ENCODE measurements at places on chromosomes 7 and 10.

DNA sequence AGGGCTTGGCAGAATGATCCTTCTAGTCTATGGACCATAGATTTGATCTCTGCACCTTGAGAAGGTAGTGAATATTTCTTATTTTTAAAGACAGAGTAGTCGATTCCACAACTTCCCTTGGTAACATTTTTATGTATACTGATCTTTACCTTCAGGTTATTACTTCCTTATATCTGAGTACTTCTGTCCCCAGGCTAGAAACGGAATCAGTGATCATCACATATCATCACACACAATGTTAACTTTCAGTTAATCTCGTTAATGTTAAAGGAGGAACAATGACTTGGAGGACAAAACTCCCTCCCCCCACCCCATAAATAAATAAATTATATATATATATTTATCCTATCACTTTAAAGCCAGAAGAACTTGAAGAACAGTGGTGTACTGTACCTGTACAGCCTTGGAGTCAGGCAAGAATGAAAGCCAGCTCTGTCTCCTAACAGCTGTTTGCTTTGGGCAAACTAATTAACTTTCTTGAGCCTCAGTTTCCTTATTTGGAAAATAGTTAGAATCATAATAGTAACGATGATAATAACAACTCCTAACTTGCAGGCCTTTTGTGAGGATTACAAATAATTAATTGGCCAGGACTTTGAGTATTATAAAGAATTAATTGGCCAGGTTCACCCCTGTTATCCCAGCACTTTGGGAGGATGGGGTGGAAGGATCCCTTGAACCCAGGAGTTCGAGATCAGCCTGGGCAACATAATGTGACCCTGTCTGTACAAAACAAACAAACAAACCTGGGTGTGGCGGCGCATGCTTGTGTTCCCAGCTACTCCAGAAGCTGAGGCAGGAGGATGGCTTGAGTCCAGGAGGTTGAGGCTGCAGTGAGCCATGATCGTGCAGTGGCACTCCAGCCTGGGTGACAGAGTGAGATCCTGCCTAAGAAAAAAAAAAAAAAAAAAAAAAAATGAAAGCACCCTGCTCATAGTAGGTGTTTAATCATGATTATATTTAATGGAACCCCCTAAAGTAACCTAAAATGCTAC, 63.5 kb downstream of the SAMD9 start:
- no peak for DNase-seq

GRCh38 chr10:81218307-81218706, 656.7 kb upstream of the NRG3 start:
- no peak for DNase-seq

DNA sequence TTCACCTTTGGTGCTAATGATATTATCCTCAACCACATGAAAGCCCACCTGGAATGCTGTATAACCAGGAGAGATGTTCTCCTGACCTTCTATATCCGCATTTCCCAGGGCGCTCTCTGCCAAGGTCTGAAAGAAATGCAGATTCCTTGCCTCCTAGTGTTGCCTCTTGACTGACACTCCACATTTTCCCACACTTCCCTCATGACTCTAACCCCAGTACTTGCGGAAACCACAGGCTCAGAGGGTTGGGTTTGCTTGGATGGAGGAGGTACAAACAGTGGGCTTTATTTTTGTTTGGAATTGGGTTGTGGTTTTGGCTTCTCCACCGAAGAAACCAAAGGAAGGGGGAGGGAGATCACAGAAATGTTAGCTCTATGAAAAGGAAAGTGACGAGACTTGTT, 222.9 kb upstream of the CELF2 start:
- no peak for DNase-seq

- DNase-seq, result no peak
Measured at GRCh38 chr10:113648478-113648877, 15.4 kb downstream of the NRAP start.

DNA sequence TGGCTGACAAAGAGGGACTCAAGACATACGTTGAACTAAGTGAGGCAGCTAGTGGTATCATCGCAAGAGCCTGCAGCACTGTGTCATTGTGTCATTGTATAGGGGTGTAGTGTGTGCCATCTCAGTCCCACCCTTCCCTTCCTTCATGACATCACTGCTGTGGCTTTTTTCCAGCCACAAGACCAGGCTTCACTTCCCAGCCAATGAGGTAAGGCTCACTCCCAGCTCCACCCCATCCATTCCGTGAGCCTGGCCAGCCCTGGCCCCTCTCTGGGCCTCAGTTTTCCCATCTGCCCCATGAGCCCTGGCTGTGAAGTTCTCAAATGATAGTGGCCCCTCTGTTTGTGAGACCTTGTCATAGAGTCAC, 134.3 kb upstream of the ZMIZ1 start:
- no peak for DNase-seq

DNA sequence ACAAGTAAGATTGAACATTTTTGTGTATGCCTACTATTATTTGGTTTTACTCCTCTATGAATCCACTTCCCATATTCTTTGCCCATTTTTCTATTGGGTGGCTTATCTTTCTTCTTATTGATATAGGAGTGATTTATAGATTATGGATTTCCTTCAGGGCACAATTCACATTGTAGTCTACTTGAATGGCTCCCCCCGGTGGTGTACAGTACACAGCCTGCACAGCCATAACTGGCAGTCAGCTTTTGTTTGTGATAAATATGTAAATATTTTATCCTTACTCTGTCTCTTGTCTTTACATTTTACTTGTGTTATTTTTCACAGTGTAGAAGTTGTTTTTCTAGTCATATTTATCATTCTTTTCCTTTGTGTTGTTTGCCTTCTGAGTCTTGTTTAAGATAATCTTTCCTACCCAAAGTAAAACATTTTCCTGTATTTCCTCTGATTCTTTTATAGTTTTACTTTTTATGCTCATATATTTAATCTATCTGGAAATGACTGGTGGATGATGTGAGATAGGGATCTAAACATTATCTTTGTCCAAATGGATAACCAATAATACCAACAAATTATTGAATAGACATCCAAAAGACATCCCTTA, 23.9 kb upstream of the CALD1 start:
- no peak for DNase-seq

DNA sequence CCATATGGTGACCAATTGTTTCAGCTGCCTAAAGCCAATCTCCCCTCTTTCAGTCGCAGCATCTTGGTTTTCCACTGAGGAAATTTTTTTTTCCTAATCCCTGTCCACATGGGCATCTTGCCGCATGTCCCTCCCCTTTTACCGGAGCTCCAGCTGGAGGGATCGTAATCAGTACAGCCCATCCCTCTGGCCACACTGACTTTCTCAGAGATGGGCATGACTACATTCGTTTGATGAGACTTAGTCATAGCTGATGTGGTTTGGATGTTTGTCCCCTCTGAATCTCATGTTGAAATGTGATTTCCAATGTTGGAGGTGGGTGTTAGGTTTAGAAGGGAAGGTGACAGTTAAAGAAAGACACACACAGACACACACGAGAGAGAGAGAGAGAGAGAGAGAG, 186.8 kb upstream of the CXCL12 start:
- no peak for DNase-seq

GRCh38 chr10:105974803-105975456, 1189.6 kb downstream of the SORCS1 start:
- DNase-seq, result no peak

DNA sequence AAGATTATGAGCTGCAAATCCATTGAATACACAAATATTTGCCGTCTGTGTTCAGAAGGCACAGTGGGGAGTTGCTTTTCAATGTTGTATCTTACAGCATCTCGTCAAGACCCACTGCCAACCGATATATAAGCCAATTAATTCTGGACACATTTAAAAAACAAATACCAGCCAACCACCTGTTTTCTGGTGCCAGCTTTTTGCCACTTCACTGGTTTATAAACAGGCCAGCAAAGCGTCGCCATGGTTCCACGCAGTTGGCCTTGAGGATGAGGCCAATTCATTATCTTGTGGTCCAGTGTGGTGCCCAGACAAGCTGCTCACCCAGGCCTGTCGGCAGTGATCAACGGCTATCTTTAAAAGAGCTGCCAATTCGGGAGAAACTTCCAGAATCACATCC, 321.0 kb downstream of the TCERG1L start:
- DNase-seq, result no peak

DNA sequence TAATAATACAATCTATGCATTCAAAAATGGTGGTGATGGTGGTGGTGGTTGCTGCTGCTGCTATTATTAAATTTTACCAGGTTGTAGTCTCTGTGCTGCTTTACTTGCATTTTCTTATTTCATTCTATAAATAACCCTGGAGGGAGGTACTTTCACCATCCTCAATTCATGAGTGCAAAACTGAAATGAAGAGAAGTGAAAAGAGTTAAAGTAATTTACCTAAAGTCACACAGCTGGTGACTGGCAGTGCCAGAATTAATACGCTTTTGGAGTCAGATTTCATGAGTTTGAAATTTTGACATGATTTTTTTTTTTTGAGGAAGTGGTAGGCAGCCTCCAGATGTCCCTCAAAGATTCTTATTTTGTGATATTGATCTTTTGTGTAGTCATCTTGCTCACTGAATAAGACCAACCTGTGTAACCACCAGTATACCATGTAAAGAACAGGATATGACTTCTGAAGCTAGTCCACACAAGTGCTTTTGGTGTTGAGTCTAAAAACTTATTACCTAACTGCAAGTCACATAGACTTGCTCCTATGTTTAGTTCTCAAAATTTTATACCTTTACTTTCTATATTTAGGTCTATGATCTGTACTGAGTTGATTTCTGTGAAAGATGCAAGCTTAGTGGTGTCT, 218.8 kb downstream of the ZWINT start:
- no peak for DNase-seq
